ENCODE measurements at places on chromosomes 16 and 17.

GRCh38 chr16:5412731-5413130 lies 315.1 kb upstream of the EEF2KMT start:
- no peak for DNase-seq

- no peak for DNase-seq
Observed at GRCh38 chr16:4391631-4392381, 20.2 kb downstream of the VASN start.

DNA sequence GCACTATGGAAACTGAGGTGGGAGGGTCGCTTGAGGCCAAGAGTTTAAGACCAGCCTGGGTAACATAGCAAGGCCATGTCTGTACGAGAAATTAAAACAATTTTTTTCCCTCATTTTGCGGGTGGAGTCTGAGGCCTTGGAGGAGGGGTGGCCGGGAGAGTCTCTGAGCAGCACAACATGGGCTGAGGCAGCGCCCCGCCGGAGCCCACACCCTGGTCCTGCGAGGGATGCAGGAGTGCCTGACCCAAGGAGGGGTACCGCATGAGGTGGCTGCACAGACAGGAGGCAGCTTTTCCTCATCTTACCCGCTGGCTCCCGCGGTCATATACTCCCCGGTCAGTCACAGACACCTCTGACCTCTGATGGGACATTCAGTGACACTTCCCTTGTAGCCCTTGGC lies 67.7 kb downstream of the MSI2 start:
- DNase-seq: no peak

DNA sequence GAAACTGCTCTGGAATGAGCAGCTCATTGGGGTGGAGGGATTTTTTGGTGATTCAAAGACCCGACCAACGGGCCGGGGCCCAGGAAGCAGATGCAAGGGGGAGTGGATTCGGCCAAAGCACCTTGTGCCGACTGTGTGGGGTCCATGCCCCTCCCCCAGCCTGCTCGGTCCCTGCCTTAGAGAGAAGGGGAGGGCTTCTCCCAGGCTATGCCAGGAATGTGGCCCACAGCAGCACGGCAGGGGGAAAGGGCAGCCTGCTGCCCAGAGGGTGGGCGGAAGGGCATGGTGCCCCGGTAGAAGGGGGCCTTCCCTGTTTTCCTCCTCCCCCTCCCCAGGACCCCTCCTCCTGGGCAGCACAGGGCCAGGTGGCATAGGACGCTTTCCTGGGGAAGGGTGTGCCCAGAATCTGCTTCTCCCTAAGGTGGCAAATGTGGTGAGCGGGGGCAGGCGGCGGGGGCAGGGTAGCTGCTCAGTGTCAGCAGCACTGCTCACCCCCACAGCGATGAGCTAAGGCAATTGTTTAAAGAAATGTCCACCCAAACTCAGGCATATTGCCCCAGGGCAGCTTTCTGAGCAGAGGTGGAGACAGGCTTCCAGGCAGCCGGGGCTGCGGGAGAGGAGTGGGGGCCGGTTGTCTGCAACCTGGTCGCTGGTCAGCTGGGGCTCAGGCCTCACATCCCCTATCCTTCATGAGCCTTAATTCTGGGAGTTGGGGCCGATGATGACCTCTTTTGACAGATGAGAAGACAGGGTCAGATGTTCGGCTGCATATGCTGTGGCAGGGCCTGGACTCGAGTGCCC lies 33.9 kb upstream of the MLKL start:
- no peak for DNase-seq
